ENCODE measurements at places on chromosomes 3 and 15.

DNA sequence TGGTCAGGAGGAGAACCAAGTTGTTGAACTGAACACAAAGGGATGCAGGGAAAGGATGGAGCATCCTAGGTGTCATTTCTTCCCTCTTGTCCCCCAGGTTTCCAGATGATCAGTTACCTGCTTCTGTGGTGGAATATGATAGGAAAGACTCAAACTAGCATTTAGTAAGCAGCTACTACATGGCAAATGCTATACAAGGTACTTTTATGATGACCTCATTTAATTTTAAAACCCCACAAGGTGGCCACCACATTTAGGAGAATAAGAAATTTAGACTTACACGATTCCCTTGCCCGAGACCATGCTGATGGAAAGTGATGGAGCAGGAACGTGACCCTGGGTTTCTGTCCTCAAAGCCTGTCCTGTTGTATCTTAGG lies 40.9 kb downstream of the CCR4 start:
- DNase-seq, result no peak

DNA sequence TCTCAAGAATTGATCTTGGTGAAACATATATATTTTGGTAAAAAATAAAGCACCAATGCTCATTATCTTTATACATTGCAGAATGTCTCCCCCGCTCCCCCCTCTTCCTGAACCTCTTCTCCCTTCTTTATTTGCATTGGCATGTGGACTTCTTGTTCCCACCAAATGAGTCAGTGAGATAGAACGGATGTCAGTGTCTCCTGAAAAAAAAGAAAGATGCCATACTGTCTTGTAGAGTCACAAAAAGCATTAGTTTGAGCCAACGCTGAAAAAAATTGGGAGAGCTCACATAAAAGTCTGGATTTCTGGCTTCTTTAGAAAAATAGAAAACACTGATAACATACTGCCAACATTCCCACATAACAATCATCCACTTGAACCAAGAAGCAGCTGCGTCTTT lies 32.0 kb upstream of the STXBP5L start:
- no peak for DNase-seq

DNA sequence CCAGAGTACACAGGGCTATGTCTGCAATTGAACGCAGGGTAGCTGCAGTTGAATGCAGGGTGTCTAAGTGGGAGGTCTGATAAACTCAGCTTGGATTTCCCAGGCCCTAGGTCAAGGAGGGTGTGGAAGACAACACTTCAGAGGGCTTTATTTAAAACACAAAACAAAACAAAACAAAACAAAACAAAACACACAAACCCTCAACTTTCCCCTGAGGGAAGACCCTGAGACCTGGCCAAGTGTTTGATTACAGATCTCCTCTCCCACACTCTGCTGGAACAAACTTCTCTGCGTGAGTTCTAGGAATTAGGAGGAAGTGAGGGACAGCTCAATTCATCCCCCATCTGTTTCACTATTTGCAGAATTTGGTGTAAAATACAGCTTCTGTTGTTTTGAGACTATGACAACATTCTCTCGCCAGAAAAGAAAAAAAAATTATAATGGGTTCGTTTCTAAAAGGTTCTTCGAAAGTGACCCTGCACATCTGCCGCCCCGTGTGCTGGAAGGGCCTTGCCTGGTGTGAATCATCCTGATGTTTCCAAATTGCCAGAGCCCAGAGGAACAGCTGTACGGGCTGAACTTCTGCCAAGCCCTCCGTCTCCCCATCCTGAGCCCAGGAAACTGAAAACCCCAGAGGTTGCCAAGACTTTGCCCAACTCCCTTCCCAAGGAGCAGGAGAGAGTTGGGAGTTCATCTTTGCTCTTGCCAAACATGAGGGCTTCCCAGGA lies 73.3 kb upstream of the RAD18 start:
- DNase-seq, result no peak

DNA sequence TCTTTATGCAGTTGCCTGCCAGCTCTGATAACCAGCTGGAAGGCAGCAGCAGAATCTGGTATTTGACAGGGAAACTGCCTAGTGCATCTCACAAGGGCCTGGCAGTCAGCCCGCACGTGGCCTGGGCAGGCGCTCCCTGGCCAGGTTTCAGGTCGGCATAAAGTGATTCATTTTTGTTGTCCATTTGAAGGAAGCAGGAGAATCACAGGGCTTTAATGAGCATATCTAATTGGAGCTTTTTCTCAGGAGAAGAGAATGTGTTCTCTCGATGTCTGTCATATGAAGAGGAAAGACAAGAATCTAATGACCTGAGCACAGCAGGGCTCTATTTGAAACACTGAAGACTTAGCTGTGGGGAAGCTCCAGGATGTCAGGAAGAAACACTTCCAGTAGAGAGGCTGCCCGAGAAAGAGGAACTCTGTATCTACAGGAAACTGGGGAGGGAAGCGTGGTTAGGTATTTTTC lies 98.8 kb upstream of the MB21D2 start:
- DNase-seq, result no peak

DNA sequence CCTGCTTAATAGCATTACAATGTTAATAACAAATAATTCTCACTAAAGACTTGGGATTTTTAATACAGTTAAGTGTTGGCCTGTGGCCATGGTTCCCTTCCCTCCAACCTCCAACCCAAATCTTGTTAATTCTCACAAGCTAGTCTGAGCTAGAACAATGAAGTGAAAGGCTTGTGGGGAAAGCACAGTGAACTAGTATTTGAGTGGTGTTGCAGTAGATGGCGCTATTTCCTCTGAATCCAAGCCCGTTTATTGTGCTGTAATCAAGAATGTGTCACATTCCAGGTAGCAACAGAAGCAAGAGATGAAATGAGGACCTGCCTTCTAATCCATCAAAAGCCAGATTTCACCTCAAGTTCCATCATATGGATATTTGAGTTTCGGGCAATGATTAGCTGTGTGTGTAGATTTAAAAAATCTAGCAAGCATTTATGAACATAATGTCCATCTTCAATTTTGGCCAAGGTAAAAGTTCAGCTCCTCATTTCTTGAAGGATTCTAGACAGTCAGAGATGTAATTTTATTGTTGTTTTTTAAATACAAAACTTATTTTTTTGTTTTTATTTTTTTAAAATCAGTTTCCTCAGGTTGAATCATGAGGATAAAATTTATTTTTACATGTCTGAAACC lies 160.7 kb downstream of the SQOR start:
- peak; percentile 66 for DNase-seq

DNA sequence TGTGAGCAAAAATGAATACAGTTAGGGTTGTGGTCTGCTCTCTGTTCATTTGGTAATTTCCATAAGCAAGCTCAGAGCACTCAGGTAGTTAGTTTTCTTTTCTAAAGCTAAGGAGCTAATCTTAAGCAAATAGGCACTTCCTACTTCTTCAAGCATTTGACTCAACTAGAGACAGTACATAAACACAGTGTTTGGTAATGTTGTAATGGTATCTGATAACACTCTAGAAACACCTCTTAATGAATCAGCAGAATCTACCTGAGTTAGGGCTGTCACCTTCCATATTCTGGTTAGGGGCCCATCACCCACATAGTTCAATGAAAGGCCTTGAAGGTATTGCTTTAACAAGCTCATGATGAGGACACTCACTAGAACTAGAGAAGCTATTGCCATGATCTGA lies 83.1 kb downstream of the PLCH1 start:
- DNase-seq, result no peak

DNA sequence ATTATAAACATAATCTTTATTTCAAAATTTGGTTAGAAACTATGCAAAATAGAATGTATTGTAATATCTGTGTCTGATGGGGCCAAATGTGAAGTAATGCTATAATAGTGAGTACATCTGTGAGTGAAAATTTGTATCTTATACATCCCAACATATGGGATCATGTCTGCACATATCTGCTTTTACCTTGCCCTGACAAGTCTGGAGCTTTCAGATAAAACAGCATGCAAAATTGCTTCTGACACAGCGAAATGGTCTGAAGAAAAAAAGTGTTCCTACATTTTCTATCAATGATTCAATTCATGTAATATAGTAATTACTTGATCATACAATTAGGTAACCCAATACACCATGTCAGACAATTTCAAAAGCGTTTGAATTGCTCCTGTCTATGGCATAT lies 58.1 kb upstream of the P3H2 start:
- no peak for DNase-seq

GRCh38 chr15:31297575-31298456 lies 28.8 kb upstream of the KLF13 start:
- peak; percentile 50 for DNase-seq

- DNase-seq, result peak; percentile 74
Measured at GRCh38 chr15:41811432-41812195, 16.3 kb upstream of the JMJD7 start.

All from NCI-H2171 (cell line).